Keratinocyte (primary cell): ENCODE measurements at places on chromosomes 2 and 18.

DNA sequence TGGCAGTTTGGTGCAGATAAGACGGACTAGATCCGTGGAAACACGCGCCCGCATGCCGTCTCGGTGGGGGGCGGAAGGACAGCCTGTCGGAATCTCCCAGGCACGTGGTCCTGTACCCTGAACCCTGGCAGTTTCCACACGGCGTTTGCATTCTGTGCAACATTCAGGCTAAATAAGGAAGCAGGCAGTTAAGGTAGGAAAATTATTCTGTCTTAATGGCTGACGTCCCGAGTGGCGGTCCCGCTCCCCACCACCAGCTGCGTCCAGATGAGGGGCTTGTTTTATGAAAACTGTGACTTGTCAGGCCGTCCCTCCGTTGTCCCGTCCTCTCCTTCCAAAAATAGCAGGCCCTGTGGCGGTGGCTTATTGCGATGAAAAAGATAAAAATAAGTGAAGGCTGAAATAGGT is 120.2 kb downstream of the NFATC1 start:
- DNase-seq = no peak

- no peak for DNase-seq
Measured at GRCh38 chr18:37889963-37890362, 324.4 kb upstream of the CELF4 start.

DNA sequence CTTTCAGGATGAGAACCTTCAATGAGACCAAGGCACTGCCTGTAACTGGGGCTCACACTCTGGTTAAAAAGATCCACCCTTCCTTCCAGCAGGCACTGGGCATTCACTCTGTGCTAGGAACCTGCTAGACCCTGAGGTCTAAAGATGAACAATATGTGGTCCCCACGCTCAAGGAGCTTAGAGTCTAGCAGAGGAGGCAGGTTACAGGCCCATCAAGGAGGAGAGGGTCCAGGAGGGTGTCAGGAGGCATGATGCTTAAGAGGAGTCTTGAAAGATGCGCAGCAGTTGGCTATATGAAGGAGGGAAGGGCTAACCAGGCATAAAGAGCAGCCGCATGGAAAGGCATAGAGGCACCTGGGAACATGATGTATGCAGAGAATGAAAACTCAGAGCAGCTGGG is 4.5 kb downstream of the ANKRD53 start:
- no peak for DNase-seq

DNA sequence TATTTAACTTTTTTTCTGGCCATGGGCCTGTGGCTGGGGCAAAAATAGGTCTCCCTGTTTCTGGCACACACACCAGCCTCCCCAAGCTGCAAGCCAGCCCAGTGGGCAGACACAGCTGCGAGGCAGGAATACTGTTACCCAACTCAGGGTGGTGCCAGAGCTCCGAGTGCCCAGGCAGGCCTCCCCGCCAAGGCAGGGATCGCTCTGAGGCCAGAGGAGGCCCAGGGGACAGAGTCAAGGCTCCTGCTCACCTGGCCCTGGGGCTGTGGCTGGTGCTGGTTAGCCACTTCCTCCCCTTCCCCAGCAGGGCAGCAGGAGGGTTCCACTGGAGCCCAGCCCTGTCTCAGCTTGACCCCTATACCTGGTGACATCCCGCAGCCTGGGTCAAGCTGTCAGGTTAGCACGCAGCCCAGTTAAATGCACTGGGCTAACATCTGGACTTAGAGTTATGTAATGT is 67.1 kb upstream of the EPAS1 start:
- no peak for DNase-seq

GRCh38 chr2:225340923-225341322 is 58.6 kb upstream of the NYAP2 start:
- no peak for DNase-seq

GRCh38 chr18:62569081-62569655 is 46.3 kb downstream of the ZCCHC2 start:
- no peak for DNase-seq

GRCh38 chr2:79638410-79638809 is 125.6 kb downstream of the CTNNA2 start:
- DNase-seq = no peak
